ENCODE measurements at places on chromosomes 6 and 20.

DNA sequence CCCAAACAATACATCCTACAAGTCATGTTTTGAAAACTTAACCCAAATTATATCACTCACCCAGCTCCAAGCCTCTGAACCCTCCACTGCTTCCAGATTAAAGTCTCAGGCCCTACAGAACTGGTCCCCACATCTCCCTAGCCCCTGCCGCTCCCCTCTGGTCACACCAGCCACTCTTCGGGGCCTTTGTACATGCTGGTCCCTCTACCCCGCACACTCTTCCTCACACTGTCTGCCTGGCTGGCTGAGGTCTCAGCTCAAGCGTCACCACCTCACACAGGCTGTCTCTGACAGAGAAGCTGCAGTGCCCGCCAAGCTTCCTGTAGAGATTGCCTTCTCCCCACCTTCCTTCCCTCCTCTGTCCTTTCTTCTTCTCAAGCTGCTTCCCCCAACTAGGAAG, 192.4 kb downstream of the PREX1 start:
- no peak for DNase-seq

DNA sequence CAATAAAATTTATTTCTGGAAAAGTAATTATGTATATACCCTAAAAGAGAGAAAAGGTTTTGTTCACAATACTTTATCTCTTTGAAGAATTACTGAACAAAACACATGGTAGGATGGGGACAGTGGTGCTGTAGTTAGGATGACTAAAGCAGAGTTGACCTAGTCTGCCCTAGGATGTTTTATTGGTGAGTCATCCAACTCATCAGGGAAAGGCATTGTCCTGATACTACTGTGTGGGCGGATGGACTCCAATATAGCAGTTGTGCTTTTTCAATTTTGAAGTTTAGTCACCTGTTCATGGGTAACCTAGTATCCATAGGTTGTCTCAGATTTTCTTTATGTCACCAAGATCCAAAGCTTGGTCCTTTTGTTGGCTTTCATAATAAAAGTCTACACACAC, 53.3 kb upstream of the EYS start:
- peak; percentile 17 for DNase-seq

- DNase-seq = no peak
Observed at GRCh38 chr6:134413241-134413643, 95.3 kb upstream of the SGK1 start.

- no peak for DNase-seq
Observed at GRCh38 chr6:166252601-166253000, 55.6 kb downstream of the PRR18 start.

Data from neuronal stem cell (in vitro differentiated cells).